ENCODE measurements at places on chromosomes 4 and X. TPM values are rescaled to one million over a fixed set of nuclear protein-coding genes. Genes with fewer than 3 reads are reported as not detected.

GRCh38 chr4:100420571-100420970 lies 97.3 kb downstream of the EMCN start:
- no peak overlapping the region for H3K4me3 ChIP-seq
- H3K27me3 ChIP-seq = no peaks in the 10 kb centered on the region
- H3K27ac ChIP-seq = no peak overlapping the region

DNA sequence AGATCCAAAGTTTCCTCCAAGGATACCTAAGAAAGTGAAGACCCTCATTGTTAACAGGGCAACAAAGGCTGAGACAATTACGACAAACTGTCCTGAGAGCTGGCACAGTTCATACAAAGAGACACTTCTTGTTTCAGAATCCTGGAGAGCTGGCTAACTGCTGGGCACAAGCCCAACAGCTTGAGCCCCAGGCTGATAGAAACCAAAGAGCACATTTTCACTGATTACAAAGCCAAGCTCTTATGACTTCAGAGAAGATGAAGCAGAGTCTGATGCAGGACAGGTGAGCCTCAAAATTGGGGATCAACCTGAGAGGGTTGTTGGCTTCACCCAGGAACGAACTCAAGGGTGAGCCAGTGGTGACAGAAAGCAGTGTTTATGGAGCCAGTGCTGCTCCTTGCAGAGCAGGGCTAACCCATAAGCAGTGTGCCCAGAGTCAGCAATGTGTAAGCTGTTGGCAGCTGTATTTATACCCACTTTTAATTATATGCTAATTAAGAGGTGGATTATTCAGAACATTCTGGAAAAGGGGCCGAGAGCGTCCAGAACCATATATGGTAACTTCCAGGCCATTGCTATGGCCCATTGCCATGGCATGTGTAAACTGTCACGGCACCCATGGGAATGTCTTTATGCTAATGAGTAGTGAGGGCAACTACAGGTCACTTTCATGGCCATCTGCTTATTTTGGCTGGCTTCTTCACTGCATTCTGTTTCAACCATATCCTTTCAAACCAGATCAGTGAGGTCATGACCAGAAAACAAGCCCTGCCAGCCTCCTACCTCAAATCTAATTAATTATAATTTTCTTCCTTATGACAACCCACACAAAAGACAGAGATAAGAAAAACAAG lies 183.7 kb downstream of the EVC2 start:
- peak overlapping the region; percentile 69 for H3K27ac ChIP-seq
- no peaks in the 10 kb centered on the region for H3K27me3 ChIP-seq
- H3K4me1 ChIP-seq = peaks cover 5% of the 10 kb centered on the region
- H3K4me3 ChIP-seq = no peak overlapping the region
- H3K36me3 ChIP-seq = no peaks in the 10 kb centered on the region

DNA sequence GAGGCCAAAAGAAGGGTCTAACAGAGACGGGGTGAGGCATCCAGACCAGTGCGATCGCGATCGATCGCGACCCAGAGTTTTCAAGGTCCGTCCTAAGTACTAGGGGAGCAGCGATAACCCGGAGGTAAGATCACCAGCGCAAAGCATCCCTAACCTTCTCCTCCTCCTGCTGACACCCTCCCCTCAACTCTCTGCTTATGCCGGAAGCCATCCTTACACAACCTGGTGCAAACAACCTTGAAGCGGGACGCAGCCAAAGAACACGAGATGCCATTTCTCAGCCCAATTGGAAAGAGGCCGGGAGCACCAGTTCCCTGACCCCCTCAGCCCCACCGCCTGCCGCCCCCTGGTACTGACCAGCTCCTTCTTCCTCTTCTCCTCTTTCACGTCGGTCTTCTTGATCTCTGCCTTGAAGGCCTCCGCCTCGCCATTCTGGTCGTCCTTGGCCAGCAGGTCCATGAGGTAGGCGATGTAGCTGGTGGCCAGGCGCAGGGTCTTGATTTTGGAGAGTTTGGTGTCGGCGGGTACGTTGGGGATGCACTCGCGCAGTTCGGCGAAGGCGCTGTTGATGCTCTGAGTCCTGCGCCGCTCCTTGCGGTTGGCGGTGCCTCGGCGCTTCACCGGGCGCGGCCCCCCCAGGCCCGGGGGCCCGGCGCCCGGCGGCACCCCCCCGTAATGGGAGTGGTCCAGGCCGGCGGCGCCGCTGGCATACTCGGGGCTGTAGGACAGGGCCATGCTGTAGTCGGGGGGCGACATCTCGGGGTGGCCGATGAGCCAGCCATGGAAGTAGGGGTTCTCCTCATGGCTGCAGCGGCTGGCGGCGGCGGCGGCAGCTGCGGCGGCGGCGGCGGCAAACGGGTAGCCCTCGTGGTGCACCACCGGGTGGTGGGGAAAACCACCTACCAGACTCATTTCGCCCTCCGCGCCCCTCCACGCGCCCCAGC lies 1.4 kb downstream of the HAND2 start:
- no peaks in the 10 kb centered on the region for H3K4me1 ChIP-seq
- no peaks in the 10 kb centered on the region for H3K36me3 ChIP-seq
- peaks cover 92% of the 10 kb centered on the region for H3K27me3 ChIP-seq
- peak overlapping the region; percentile 83 for H3K4me3 ChIP-seq
- DNase-seq = no peak

- no peak for DNase-seq
- peak overlapping the region; percentile 42 for H3K27ac ChIP-seq
- H3K36me3 ChIP-seq = no peaks in the 10 kb centered on the region
- no peaks in the 10 kb centered on the region for H3K27me3 ChIP-seq
Observed at GRCh38 chrX:154761977-154762536, 607 bp upstream of the DKC1 start.

DNA sequence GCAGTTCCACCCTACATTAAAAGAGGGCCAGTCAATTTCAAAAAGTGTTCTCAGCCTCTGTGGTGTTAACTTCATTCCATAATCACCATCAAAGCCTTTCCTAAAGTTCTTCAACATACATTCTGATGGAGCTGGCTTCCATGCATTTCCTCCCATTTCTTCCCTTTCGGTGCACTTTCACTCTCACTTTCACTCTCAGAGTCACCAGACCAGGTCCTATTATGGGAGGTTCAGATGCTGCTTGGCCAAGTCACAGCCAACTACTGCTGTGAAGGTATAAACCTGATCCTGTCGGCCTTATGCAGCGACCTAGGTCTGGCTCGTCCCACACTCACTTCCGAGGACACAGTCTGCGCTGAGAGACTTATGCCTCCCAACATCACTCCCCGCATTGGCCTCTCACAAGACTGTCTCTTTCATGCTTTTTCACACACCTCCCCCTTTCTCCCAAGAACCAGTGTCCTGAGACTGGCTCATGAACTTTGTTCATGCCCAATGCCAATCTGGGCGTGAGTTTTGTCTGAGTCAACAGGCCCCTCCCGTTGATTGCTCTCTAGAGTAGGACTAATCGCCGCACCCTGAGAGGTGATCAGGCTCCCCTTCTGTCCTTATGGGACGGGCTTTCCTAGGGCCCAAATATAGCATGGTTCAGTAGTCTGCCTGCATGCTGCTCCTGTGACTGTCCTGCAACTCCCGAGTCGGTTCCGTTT lies 60.8 kb upstream of the XAGE1B start:
- peaks cover 75% of the 10 kb centered on the region for H3K27me3 ChIP-seq
- DNase-seq = no peak
- H3K27ac ChIP-seq = no peak overlapping the region
- H3K4me3 ChIP-seq = no peak overlapping the region

GRCh38 chr4:7331682-7332000 lies 103.1 kb downstream of the PSAPL1 start:
- no peak overlapping the region for H3K4me3 ChIP-seq
- no peaks in the 10 kb centered on the region for H3K4me1 ChIP-seq
- no peak for DNase-seq
- H3K27me3 ChIP-seq = no peaks in the 10 kb centered on the region

- no peak for DNase-seq
- H3K4me3 ChIP-seq = no peak overlapping the region
- H3K36me3 ChIP-seq = no peaks in the 10 kb centered on the region
- H3K4me1 ChIP-seq = peaks cover 10% of the 10 kb centered on the region
Observed at GRCh38 chr4:118829107-118829506, 6.8 kb downstream of the SEC24D start.

DNA sequence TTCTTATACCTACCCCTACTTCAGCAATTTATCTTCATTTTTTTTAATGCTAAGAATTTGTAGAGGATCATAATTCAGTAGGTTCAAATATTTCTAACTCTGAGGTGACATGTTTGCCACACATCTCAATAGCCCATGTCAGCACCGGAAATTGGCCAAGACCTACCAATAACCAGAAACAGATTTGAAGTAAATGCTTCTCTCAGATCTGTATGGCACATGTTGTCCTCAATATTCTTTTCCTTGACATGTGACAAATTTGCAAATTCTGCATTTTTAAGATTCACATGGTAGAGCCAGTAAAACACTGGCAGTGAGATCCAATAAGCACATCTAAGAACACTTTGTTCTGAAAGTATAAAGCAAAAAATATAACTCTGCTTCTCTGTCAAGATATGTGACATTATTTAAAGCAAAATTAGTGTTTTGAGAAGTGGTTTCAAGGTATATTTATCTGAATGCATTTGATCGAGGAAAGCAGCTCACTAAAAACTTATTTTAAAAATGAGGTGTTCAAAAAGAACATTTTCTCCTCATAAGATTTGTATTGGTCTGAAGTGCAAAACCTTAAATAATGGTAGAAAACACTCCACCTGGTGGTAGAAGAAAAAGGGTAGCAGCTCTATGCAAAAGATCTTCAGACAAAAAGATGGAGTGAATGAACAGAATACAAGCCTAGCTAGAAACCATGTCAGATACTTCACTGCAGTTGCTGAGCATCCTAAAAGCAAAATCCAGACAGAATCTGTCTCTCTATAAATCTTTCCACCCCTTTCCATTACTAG lies 513.8 kb upstream of the FAM241A start:
- no peak overlapping the region for H3K27ac ChIP-seq
- no peaks in the 10 kb centered on the region for H3K4me1 ChIP-seq
- H3K36me3 ChIP-seq = no peaks in the 10 kb centered on the region
- peaks cover 3% of the 10 kb centered on the region for H3K27me3 ChIP-seq
- no peak for DNase-seq

GRCh38 chr4:147704846-147705245 lies 20.9 kb upstream of the PRMT9 start:
- no peaks in the 10 kb centered on the region for H3K36me3 ChIP-seq
- H3K27me3 ChIP-seq = no peaks in the 10 kb centered on the region
- no peak overlapping the region for H3K4me3 ChIP-seq
- H3K27ac ChIP-seq = no peak overlapping the region
- H3K4me1 ChIP-seq = no peaks in the 10 kb centered on the region
- no peak for DNase-seq

DNA sequence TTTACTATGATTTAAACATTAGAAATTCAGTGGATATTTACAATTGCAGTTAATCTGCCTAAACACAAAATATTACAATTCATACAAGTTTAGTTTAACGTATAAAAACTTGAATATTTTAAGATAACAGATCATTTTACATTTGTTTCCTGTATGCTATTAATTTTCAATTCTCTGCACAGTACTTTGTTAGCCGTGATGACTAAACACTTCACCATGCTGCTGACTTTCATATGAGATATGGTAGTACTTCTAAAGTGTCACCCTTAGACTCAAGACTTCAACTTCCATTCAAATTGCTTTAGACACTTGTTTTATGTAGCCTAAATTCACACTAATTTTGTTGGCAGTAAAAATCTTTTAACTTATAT lies 1646.4 kb upstream of the ADGRL3 start:
- peak overlapping the region; percentile 22 for H3K4me3 ChIP-seq
- no peaks in the 10 kb centered on the region for H3K36me3 ChIP-seq
- H3K27ac ChIP-seq = no peak overlapping the region
- no peak for DNase-seq
- no peaks in the 10 kb centered on the region for H3K4me1 ChIP-seq
- H3K27me3 ChIP-seq = no peaks in the 10 kb centered on the region

GRCh38 chrX:110258552-110258951 lies 59.3 kb downstream of the AMMECR1 start:
- no peaks in the 10 kb centered on the region for H3K36me3 ChIP-seq
- no peaks in the 10 kb centered on the region for H3K4me1 ChIP-seq
- H3K27me3 ChIP-seq = no peaks in the 10 kb centered on the region
- H3K27ac ChIP-seq = no peak overlapping the region
- no peak overlapping the region for H3K4me3 ChIP-seq
- no peak for DNase-seq

GRCh38 chr4:95531141-95531540 lies 17.6 kb downstream of the UNC5C start:
- H3K4me1 ChIP-seq = no peaks in the 10 kb centered on the region
- H3K36me3 ChIP-seq = no peaks in the 10 kb centered on the region
- H3K4me3 ChIP-seq = no peak overlapping the region

- DNase-seq = no peak
- no peaks in the 10 kb centered on the region for H3K27me3 ChIP-seq
- no peaks in the 10 kb centered on the region for H3K4me1 ChIP-seq
- no peak overlapping the region for H3K27ac ChIP-seq
- no peak overlapping the region for H3K4me3 ChIP-seq
Observed at GRCh38 chrX:129188231-129188630, 335.1 kb downstream of the SMARCA1 start.

GRCh38 chrX:23383411-23383810 lies 48.8 kb downstream of the PTCHD1 start:
- no peaks in the 10 kb centered on the region for H3K27me3 ChIP-seq
- H3K4me3 ChIP-seq = no peak overlapping the region
- no peak for DNase-seq
- no peaks in the 10 kb centered on the region for H3K4me1 ChIP-seq
- no peak overlapping the region for H3K27ac ChIP-seq

DNA sequence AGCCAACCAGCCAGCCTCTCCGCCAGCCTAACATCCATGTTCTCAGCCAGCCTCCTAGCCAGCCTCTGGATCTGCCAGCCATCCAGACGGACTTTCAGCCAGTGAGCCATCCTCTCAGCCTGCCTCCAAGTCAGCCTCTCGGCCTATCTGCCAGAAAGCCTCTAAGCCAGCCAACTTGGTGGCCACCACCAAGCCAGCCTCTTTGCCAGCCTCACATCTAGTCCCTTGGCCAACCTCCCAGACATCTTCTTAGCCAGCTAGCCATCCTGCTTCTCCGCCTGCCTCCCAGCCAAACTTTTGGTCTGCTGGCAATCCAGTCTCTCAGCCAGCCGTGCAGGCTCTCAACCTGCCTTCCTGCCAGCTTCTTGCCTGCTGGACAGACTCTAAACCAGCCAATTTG lies 16.4 kb upstream of the ARAP2 start:
- no peaks in the 10 kb centered on the region for H3K4me1 ChIP-seq
- no peak overlapping the region for H3K4me3 ChIP-seq
- H3K27ac ChIP-seq = no peak overlapping the region
- DNase-seq = no peak
- H3K36me3 ChIP-seq = no peaks in the 10 kb centered on the region

Gene CORIN
- total RNA-seq = 1.6 TPM

Gene TDO2
- not detected for total RNA-seq

Gene CLGN
- total RNA-seq = 0.32 TPM

Gene NUDT11
- 1.4 TPM for total RNA-seq

Gene ACE2
- total RNA-seq = 7.2 TPM

Gene GPR34
- 56.3 TPM for total RNA-seq

Gene PABPC5
- total RNA-seq = 2.2 TPM
